ENCODE measurements at places on chromosomes 11 and 22.

GRCh38 chr11:104704146-104704830 is 194.0 kb downstream of the CASP12 start:
- no peak for DNase-seq

DNA sequence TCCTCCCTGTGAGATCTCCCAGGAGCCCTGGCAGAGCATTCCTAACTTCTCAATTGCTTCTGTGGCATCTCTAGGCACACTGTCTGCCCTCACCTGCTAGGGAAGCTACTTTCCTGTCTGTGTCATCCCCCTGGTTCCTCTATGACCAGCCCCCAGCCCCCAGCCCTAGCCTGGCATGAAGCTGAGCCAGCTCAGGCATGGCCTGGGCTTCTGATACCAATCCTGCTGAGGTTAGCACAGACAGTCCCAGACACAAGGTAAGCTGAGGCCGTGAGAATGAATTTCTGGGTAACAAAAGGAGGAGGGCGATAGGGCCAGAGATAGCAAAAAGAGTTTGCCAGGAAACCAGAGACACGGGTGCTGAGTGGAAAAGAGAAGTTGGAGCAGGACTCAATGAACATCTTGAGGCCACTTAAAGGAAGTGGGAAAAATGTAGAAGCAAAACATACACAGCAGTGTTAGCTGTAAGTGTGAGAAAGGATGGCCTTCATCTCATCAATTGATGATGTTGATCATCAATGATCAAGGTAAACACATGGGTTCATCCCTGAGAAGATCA is 87.6 kb upstream of the PICALM start:
- no peak for DNase-seq

GRCh38 chr11:47466701-47467250 is 17.8 kb upstream of the RAPSN start:
- DNase-seq = no peak

- no peak for DNase-seq
Measured at GRCh38 chr11:110985547-110985946, 260.0 kb upstream of the POU2AF2 start.

DNA sequence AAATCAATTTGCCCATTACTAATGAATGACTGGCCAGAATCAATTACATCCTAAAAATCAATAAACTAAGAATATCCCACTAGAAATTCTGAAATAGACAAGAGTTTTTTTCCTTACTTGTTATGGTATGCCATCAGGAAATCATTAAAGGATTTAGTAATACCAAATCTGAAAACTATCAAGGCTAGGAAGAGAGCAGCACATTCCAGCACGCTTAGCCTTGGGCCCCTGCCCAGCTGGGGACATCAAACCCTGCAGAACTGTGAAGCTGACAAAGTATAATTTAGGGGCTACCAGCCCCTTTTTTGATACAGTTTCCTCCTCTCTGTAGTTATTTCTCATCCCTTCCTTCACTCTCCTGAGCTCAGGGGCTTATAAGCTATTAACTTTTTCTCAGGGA is 247.8 kb upstream of the ZC3H12C start:
- no peak for DNase-seq

DNA sequence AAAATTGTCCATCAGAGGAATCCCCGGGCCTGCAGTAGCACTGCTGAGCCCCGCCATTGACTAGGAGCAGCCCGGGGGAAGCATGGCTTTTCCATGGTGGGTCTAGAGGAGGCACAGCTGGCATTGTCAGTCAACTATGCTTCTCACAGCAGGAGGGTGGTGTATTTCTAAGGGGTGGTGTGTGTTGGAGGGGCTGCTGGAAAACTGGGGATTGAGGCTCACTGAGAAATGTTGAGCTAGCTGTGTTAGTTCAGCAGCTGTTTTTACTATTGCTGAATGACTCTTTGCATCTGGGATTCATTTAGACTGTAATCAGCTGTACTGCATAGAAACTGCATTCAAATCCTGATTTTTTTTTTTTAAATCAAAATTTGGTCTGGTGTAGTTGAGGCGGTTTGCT is 5.6 kb downstream of the DDX10 start:
- no peak for DNase-seq

DNA sequence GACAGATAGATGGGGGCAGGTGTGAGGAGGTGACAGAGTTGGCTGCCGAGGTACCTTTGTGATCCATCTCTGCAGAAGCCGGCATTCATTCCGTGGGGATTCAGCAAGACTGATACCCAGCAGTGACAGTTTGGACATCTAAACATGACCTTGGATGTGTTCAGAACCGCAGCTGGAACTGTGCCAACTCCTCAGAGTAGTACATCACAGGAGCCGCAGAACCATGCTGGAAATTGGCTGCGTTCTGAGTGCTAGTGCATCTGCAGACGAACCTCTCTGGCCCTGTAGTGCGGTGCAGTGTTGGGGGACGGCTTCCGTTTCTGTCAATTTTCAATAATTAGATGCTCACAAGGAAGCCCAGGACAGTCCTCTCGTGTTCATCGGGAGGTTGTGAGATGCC is 772.1 kb downstream of the NTM start:
- no peak for DNase-seq

GRCh38 chr11:134047586-134047999 is 21.3 kb upstream of the JAM3 start:
- DNase-seq = no peak

GRCh38 chr11:82003671-82004515 is 729.8 kb downstream of the FAM181B start:
- DNase-seq = no peak

GRCh38 chr11:134846328-134847082 is 434.5 kb upstream of the B3GAT1 start:
- no peak for DNase-seq

- DNase-seq = no peak
Measured at GRCh38 chr22:42830161-42830560, 26.9 kb downstream of the ARFGAP3 start.

DNA sequence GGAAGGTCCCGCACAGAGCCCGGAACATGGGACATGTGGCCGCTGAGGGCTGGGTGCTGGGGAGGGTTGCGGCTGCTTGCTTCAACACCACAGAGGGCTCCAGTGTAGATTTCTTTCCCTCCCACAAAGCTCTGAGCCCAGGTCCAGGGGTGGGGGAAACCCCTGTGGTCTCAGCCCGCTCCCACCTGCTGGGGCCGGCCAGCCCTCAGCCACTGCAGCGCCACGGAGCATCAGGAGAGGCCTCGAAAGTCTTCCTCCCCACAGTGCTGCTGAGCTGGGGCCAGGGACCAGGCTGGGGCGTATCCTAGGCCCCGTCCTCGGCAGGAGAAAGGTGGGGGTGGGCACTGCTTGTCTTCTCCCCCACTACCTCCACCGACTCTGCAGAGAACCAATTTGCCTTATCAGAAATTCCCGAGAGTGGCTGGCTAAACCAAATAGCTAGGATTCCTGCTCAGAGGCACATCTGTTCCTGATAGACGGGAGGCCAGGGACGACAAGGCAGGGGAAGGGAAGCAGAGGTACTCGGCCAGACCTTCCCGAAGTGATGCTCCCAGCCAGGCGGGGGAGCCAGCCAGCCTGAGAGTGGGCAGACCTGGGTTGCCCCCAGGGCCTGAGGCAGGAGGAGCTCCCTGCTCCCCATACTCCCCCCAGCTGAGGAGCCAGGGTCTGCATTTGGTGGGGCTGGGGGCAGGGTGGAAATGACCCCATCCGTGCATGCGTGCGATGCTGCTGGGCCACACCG is 18.7 kb downstream of the IGF2 start:
- DNase-seq = no peak

- DNase-seq = no peak
Measured at GRCh38 chr11:107612445-107612844, 21.5 kb downstream of the ELMOD1 start.

Measured in cortex of kidney (tissue), 1 donor.